Mucosa of gallbladder (tissue), 1 donor: ENCODE measurements at places on chromosomes 1 and 21. TPM values are rescaled to one million over a fixed set of nuclear protein-coding genes. Genes with fewer than 3 reads are reported as not detected.

The RIPPLY3 gene
- 0.20 TPM for total RNA-seq

The TNFRSF4 gene
- total RNA-seq: 2.6 TPM

The C1orf115 gene
- total RNA-seq: 28.3 TPM

The KIRREL1 gene
- total RNA-seq: 26.8 TPM

The KCNQ4 gene
- total RNA-seq: 3.5 TPM

DNA sequence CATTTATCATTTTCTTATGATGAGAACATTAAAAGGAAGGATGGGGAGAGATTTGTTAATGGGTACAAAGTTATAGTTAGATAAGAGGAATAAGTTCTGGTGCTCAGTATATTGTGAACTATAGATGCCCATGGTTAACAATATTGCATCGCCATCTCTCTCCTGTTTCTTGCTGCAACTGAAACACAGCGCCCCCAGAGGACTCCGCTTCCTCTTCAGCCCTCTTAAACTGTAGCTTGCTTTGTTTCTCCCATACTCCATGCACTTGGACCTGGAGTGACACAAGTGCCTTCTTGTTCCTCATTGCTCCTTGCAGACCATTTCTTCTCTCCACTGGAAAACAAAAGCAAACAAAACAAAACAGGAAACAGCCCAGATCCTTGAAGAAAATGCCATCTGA lies 70.1 kb upstream of the NTPCR start:
- DNase-seq: no peak

DNA sequence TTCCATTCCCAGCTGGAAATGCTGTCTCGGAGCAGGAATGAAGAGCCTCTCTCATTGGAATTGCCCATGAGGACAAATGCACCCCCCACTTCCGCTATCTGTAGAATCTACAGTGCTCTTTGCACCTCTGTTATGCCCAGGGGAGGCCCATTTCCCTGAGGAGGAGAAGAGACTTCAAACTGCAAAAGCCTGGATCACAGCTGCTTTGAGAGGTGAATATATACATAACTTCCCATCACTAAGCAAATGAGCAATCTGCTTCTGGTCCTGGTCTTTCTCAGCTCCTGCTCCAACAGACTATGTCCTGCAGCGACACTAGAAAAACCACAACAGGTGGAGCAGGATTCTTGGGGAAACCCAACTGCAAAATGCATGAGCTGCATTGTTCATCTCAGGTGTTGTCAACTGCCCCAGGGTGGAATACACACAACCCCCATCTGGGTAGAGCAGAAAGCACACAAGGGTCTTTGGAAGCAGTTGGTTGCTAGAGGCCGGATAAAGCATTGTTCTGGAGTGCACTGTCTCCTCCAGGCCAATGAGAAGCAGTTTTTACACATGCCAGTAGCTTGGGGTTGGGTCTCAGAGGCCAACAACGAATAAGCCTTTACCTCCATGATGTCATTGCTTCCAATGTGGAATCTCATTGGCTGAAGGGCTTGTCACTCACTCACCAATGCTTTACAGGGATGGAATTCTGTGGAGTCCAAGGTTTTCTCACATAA lies 67.7 kb upstream of the RAB4A start:
- no peak for DNase-seq

GRCh38 chr1:92937731-92938130 lies 23.5 kb downstream of the DIPK1A start:
- no peak for DNase-seq

DNA sequence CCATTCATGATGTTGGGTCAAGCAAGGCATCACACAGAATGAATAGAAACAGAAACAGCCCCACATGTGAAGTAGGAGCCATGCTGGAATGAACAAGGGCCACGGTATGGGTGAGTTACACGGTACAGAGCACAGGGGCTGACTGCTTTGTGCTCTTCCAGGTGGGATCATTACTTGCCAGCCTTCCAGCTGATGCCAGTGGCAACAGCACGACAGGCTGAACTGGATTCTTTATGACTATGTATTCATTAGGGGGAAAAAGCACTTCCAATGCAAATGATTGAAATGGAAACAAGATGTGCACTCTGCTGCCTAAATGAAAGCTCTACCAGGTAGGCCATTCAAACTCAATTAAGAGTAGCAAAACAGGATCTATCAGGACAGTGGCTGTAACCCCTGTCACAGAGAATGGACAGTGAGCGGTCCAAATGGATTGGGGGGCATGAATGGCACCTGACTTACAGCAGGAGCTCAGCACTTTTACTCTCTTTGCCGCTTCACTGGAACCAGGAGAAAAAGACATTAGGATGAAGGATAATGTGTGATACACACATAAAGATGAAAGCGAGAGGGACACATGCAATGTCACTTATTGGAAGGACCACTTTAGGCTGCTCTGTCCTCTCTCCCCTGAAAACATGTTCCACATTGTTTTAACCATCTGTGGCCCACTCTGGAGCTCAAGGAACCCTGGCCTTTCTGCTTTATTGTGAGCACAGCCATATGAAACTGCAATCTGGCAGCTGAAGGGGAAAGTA lies 23.4 kb upstream of the IRF2BP2 start:
- no peak for DNase-seq

GRCh38 chr1:183330335-183330734 lies 87.8 kb downstream of the NMNAT2 start:
- DNase-seq: no peak

DNA sequence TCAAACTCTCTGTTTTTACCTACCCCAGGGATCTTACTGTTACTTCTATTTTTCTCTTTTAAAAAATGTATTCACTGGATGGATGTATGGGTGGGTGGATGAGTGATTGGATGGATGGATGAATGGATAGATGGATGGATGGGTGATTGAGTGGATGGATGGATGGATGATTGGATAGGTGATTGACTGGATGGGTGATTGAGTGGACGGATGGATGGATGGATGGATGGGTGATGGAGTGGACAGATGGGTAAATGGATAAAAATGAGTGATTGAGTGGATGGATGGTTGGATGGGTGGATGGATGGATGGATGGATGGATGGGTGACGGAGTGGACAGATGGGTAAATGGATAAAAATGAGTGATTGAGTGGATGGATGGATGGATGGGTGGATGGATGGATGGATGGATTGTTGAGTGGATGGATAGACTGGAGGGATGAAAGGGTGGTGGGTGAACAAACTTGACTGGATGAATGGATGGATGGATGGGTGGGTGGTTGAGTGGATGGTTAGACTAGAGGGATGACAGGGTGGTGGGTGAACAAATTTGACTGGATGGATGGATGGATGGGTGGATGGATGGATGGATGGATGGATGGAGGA lies 118.0 kb upstream of the ZBTB40 start:
- no peak for DNase-seq

DNA sequence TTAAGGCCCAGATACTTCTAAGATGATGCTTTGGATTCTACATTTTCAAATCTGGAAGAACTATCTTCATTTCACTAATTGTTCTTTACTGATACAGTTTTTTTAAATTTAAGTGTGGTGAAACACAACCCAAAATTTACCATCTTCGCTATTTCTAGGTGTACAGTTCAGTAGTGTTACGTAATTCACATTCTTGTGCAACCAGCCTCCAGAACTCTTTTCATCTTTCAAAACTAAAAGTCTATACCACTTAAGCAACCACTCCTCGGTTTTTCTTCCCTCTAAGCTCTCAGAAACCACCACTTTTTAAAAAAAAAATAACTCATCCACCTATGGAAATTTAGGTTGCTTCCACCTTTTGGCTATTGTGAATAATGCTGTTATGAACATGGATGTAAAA lies 220.7 kb downstream of the PDE4B start:
- no peak for DNase-seq

DNA sequence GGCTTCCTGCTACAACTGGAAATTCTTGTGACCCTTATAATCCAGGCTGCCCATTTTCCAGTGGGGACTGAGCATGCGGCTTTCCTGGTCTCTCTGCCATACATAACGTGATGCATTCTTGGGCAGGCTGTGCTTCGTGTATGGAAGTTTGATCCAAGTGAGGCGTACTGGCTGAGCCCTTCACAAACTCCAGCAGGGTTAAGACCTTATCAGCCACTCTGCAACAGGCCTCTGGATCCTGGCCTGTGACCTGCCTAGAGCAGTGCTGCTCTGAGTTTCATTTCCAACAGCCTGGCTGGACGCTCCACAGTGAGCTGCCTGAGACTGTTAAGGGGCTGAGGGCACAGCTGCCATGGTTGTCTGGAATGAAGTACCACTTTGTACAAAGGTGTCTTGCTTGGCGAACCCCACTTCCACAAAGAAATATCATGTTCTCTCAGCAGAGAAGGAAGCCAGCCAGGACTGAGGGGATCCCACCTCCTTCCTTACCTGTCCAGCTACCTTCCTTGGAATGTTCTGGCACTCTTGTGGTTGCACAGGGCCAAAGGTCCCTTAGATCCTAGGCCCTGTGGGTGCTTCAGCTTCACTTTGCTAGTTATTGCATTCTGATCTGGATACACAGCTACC lies 28.5 kb upstream of the XPR1 start:
- no peak for DNase-seq

DNA sequence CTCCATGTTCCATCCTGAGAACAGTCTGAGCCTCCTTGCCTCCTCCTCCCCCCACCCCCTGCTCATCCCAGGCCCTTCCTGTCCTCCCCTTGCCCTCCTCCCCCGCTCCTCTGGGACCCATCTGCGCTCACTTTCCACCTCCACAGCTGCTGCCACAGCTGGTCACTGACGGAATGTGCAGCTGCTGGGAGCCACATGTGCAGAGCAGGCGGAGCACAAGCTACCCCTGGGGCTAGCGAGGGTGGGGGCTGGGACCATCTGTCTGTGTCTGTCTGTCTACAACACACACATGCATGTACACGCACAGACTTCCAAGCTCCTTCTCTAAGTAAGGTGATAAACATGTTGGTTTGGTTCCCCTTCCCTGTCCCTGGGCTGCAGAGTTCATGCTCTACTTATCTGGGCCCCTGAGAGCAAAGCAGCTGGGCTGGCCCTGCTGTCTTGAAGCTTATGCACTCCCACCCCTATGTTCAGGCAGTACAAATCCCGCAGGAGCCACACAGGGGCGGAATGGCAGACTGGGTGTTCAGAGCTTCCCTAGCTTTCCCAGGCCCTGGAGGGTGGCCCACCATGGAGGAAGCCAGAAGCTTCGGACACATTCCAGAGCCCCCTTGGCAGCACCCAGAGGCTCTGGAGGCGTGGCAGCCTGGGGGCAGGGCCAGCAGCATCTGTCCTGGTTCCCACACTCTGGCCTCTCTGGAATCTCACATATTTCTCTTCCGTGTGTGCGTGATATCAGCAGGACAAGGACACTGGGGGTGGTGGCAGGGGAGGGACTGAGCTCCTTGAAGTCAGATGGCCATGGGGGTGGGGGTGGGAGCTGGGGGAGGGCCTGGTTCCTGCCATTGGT lies 7.0 kb upstream of the HEYL start:
- peak; percentile 64 for DNase-seq

DNA sequence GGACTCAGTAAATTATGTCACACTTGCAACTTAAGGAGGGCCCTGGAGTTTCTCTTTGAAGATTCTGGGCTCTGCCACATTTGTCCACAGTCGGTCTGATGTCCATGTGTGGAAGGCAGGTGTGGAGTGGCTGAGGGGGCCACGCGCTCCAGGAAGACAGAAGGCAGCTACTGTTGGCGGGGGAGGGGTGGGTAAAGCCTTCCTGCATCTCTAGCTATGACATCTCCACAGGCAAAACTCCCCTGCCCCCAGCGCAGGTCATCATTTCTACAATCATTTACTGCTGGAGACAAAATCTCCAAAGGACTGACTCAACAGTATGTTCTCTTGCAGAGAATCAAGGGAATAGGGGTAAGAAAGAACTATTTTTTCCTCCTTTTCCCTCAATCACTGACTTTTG lies 11.4 kb upstream of the TSPEAR start:
- DNase-seq: no peak

- DNase-seq: no peak
Measured at GRCh38 chr1:150836129-150836773, 28.2 kb upstream of the CTSK start.

DNA sequence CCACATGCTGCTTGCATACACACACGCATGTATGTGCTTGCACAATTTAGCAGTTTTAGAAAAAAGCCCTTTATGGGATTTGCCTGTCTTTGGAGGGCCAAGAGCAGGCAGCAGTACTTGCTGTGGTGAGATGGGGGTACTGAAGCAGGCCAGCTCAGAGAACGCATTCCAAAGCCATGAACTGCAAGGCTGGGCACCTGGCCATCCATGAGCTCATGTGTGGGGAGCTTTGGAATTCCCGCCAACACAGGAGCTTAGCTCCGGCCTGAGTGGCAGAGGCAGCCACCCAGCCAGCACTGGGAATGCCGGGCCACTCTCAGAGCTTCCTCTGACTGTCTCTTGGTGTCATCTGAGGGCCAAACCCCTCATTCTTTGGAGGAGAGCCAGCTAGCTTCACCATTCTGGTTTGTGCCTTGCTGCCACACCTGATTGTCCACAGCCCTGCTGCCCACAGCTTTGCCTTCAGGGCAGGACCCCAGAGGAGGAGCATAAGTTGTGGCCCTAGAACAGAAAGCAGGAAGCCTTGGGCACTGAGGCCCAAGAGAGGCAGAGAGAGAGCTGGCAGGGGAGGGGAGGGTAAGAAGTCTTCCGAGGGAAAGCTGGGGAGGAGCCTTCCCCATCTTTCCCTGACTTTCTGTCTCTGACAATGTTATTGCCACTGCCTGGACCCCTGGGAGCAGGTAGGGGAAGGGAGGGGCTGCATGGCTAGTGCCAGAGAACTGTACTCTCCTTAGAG lies 92.1 kb upstream of the POU3F1 start:
- peak; percentile 80 for DNase-seq

DNA sequence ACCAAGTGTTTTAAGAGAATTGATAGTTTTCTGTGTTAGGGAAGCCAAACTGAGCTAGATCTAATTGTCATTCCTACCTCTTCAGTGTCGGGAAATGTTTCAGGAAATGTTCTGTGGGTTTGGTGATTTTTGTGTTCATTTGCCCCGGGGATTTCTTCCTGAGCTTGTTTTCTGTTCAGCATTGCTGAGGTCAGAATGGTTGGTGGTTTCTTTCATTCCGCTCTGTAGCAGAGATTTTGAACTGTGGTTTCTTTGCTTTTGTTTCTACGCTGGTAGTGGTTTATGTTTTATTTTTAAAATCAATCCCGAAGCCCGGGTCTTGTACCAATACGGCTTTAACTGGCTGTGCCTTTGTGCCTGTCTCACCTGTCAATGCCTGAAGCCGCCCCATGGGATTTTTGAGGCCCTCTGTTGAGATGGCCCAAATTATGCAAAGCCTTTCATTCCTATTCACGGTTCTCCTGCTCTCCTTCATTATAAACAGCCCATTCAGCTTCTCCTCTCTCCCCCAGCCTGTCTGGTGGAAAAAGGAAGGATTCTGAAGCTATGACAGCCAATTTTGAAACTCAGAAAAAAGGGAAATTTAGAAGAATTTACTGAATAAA lies 417.2 kb upstream of the KAZN start:
- DNase-seq: no peak

- DNase-seq: no peak
Measured at GRCh38 chr1:95679262-95679661, 445.3 kb downstream of the RWDD3 start.

GRCh38 chr1:9466780-9467758 lies 72.2 kb upstream of the SLC25A33 start:
- DNase-seq: no peak

DNA sequence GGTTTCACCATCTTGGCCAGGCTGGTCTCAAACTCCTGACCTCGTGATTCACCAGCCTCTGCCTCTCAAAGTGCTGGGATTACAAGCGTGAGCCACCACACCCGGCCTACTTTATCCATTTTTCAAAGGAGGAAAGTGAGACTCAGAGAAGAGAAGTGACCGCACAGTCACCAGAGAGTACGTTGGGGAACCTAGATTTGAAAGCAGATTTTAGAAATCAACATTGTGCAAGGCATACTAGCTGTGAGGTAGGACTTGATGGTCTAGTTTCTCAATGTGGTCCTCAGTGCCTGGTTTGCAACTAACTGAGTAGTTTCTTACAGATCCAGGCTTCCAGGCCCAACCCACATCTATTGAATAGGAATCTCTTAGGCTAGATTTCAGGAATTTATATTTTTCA lies 1.7 kb upstream of the PRCC start:
- DNase-seq: no peak
